Fibroblast of skin of left quadriceps (primary cell): ENCODE measurements at places on chromosomes 11 and 22.

DNA sequence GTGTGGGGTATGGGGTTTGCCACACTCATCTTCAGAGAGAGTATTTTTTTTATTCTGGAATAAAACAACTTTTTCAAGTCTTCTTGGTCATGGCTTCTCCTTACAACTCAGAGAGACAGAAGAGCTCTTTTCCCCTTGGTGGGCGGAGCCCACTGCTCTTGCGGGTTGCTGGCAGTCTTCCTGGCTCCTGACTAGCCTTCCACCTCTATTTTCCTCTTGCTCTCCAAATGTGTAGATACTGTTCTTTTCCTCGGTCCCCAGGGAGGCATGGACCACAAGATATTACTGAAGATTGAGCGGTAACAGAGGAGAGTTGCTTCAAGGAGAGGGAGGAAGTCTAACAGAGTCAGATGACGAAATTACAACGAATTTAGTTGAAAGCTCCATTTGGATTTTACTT is 210.6 kb downstream of the NTM start:
- DNase-seq, result no peak

DNA sequence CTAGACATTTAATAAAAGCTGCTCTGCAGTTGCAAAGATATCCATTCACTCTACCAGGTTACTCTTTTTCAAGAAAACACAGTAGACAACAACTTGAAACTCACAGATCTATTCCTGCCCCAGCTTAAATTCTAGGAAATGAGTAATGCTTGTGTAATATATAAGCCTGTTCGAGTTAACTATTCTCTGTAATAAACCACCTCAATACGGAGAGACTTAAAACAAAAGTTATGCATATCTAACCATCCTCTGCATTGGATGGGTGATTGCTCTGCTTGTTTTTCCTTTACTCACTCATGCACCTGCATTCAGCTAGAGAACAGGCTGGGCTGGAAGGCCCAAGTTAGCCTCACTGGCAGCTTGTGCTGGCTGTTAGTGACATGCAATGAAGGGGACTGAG is 13.3 kb downstream of the LRRC4C start:
- DNase-seq, result peak; percentile 19

GRCh38 chr22:33688903-33689302 is 231.4 kb downstream of the LARGE1 start:
- DNase-seq, result no peak

- DNase-seq, result no peak
Measured at GRCh38 chr22:46237453-46238124, 12.5 kb downstream of the CDPF1 start.

DNA sequence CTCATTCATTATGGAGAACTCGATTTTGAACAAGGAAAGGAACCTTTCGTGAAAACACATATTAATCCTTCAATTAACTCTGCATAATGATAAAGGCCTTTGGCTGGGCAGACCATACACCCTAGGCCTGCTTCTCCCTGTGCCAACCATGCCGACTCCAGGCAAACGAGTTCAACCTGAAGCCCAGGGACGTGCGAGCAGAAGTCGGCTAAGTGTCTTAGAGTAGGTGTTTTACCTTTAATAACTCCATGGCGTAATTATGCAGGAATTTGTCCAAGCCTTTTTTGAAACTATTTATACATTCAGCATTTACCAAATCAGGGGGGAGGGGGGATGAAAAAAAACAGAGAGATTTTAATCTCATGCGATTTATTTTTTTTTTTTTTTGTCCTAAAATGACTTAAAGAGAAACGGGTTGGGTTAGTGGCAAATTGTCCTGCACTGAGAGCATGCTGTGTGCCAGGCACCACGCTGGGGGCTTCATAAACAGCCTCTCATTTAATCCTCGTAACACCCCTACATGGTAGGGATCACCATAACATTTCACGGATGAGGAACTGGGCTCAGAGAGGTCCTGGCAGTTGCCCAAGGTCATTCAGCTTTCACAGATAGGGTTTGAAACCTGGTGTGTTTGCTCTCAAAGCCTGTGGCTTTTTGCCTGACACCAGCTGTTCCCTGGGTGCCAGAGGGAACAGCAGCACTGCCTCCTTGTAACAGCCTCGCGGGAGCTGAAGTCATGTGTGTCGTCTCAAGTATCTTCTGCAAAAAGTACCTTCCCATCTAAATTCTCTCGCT is 423.9 kb downstream of the MN1 start:
- no peak for DNase-seq
